ENCODE measurements at places on chromosomes 2 and 18. TPM values are rescaled to one million over a fixed set of nuclear protein-coding genes. Genes with fewer than 3 reads are reported as not detected.

Gene B4GALT6
- total RNA-seq, result 12.0 TPM

Gene DYNAP
- total RNA-seq, result not detected

Gene POU3F3
- not detected for total RNA-seq

Gene ERBB4
- total RNA-seq, result 20.6 TPM

Gene GRP
- not detected for total RNA-seq

Gene FAHD2A
- 29.1 TPM for total RNA-seq

Gene POMC
- 10.6 TPM for total RNA-seq

Gene DCDC2C
- total RNA-seq, result not detected

Gene PSMA8
- total RNA-seq, result not detected

Gene ZNF2
- total RNA-seq, result 4.2 TPM

Gene MAP3K19
- not detected for total RNA-seq

GRCh38 chr2:130352237-130352636 is 3.6 kb upstream of the PTPN18 start:
- no peak for DNase-seq

DNA sequence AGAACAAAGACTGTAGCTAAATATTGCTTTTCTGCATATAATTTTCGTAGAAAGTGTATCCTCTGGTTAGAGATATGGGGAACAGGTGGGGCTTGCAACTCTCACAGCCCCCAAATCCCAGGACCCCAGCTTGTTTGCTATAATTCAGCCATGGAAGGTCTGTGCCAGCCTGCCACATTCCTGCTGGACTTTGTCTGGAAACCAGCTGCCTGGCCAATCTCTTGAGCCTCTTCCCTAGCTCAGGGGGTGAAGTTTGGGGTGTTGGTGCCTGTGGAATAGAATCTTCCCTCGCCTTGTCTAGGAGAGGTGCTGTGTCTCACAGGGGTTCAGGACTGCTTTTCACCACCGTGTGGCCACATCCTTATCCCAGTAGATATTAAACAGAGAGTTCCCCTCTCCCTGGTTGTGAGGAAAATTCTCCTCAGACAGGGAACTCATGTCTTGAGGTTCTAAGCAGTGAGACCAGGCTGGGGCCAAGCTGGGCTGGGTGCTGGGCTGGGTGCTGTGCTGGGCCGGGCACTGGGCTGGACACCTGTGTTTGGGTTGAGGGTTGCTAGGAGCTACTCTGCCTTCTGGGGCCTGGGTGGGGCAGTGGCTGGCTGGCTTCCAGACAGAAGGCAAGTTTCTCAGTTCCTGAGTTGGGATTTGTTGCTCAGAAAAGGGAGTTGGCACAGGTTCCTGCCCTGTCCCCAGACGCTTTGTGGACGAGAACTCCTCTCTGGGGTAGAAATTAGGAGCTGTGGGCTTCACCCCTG is 12.3 kb downstream of the TOGARAM2 start:
- DNase-seq, result no peak

DNA sequence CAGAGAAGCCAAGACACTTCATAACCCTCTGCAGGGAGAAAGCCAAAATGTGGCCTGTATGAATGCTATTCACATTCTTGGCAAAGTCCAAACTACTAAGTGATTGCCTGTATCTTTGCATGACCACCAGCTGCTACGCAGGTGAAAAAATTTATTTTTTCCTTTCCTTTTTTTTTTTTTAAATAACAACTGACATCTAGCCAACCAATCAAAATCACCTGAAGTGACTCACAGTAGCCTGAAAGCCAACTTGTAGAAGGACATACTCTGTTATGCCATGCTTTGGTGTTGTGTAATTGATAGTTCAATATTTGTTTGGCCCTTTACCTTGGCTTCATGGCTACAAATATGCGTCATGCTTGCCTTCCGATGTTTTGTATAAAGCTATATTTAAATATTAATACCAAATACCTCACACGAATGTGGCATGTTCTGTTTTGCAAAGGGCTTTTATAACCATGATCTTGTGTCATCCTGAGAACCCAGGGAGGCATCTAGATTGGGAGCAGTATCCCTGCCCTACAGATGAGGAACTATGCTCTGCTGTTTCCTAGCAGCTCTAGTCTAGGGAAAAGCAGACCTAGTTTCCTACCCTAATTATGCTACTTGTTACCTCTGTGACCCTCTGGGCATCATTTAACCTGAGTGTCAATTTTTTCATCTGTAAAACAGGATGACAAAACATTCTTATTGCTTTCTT is 102.1 kb downstream of the MYOM1 start:
- DNase-seq, result no peak

- DNase-seq, result peak; percentile 52
Measured at GRCh38 chr2:205685314-205686055, 3.2 kb downstream of the NRP2 start.

GRCh38 chr2:118667964-118668363 is 179.5 kb downstream of the EN1 start:
- no peak for DNase-seq

GRCh38 chr2:212266297-212266696 is 272.3 kb downstream of the ERBB4 start:
- DNase-seq, result no peak

GRCh38 chr2:178263159-178263860 is 69.0 kb downstream of the OSBPL6 start:
- DNase-seq, result no peak

GRCh38 chr2:106859498-106859897 is 26.5 kb downstream of the ST6GAL2 start:
- DNase-seq, result no peak

DNA sequence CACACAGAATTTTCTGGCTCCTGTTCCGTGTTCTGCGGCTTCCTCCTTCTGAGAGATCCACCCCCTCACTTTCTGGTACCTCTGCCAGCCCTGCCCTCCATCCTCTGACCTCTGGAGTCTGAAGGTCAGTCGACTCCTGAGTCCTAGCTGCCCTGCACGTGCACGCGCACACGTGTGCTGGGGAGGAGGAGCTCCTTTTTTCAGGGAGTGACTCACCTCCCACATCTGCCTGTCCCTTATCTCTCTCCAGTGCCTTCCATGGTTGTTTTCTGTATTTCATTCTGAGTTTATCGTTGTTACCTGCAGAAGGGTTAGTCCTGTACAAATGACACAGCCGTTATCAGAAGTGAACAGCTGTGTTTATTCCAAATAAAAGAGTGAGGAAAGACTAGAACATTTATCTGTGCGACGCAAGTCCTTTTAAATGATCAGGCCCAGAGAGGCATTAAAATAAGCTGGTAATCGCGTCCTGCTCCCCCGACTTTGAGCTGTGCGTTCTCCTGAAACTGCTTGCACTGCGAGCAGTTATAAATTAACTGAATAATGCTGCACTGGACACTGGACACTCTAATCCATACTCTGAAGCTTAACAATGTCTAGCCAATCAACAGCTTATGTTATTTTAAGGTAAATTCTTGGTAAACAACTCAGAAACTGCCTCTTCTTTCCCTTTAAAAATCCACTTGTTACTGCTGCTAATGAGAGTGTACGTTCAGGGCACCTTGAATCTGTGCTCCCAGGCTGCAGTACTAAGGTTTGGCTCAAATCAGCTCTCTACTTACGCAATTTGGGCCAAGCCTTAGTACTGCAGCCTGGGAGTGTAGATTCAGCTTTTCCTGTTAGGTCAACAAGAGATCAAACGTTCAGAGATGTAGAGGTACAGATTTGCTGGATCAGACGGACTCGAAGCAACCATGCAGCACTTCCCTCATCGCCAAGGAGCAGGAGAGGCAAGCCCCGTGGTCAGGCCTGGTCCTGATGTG is 72.5 kb downstream of the GALR1 start:
- no peak for DNase-seq

- no peak for DNase-seq
Measured at GRCh38 chr2:48713647-48714046, 41.9 kb downstream of the LHCGR start.

- peak; percentile 32 for DNase-seq
Measured at GRCh38 chr2:238728330-238729260, 119.3 kb upstream of the TWIST2 start.

DNA sequence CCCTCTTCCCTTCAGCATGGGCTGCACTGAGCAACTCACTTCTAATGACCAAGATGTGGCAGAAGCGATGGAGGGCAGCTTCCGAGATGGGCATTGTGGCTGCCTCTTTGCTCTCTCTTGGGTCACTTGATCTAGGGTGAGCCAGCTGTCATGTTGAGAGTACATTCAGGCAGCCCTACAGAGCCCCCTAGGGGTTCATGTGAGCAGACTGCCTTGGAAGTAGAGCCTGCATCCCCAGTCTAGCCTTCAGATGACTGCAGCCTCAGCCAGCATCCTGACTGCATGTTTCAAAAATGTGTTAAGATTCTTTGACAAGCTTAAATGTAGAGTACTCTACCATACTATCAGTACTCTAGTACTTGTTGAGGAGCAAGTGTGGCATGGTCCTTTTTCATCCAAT is 143.9 kb downstream of the NCK2 start:
- DNase-seq, result no peak

GRCh38 chr2:60818272-60818671 is 62.2 kb downstream of the PAPOLG start:
- DNase-seq, result no peak

GRCh38 chr18:50183556-50183955 is 11.4 kb downstream of the MYO5B start:
- no peak for DNase-seq

GRCh38 chr18:40233931-40234616 is 1721.0 kb upstream of the PIK3C3 start:
- DNase-seq, result no peak

- DNase-seq, result no peak
Measured at GRCh38 chr2:239015901-239016675, 168.2 kb downstream of the TWIST2 start.

DNA sequence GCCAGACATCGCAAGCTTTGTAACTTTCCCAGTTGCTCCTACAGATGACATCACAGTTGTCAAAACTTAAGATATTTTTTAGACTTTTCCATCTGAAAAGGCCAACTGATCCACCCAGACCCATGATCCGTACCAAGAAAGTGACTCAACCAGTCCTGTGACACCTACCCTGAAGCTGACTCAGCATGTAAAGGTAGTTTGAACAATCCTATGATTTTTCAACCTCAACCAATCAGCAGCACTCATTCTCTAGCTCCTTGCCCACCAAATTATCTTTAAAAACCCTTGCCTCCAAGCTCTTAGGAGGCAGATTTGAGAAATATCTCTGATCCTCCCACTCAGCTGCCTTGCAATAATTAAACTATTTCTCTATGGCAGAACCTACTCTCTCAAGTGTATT is 1686.7 kb upstream of the LRRTM1 start:
- no peak for DNase-seq

DNA sequence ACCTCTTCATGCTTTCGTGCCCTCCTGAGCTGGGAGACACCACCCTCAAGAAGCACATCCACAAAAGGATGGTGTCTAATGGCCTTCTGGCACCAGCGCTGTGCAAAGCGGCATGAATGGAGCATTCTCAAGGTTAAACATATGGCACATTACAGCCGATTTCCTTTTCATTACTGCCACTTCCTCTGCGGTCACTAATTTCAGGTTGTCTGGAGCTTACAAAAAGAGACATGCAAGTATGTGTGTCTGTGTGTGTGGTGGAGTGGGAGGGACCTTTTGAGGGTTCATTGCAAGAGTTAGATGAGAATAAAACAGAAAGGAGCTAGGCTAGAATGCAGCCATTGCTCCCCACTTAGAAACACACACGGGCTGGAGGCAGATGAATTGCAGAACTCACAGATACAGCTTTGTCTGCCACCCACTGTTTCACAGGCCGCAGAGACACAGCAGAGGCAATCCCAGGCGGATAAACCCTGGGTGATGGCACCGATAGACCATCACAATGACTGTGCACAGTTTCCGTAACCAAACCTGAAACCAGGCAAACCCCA is 76.0 kb downstream of the TGIF1 start:
- no peak for DNase-seq

DNA sequence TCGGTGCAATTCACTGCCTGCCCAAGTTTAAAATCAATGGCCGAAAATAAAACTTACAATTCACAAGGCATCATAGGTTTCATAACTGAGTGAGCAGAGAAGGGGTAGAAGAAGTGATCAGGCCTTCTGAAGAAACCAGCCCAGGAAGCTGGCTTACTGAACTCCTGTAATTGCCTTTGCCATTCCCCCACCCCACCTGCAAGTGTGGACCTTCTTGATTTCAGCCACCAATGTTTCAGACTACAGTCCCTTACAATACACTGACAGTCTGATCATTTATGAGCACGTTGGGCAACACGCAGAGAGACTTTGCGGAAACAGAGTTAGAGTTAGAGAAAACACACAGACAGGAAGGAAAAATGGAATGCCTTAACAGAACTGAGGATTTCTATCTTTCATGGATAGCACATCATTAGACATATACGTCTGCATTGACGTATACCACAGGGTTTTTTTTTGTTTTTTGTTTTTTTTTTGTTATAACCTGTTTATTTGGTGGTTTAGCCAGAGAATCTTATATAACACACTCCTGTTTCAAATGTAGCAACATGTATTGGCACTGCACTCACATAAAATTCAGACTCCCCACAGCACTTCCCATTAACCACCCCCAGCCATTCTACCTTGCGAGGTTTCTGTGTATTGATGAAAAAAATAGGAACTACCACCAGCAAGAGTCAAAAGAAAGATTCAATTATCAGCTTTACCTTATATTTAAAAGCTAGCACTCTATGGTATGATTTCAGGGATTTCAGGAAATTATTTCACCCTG is 126.4 kb downstream of the CACNB4 start:
- DNase-seq, result no peak

DNA sequence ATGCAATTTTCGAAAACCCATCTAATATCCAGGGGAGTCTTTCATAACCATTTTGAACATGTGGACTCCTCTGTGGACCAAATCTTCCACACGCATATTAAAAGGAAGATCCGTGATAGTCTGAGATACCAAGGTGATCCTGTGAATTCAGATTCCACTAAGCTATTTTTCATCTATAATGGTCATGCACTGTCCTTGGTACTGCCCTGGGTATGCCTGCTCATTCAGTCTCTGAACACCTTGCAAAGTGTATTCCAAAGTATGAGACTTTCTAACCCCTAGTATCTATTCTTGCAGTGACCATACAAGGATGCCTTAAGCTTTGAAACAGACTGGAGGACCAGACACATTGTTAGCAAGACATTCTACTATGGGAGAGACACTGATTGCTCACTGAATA is 217.6 kb upstream of the CCDC150 start:
- no peak for DNase-seq

GRCh38 chr2:85273738-85274731 is 53.8 kb downstream of the TGOLN2 start:
- DNase-seq, result peak; percentile 39

Measured in left cardiac atrium (tissue), 4 donors.